ENCODE measurements at places on chromosomes 2 and 18.

DNA sequence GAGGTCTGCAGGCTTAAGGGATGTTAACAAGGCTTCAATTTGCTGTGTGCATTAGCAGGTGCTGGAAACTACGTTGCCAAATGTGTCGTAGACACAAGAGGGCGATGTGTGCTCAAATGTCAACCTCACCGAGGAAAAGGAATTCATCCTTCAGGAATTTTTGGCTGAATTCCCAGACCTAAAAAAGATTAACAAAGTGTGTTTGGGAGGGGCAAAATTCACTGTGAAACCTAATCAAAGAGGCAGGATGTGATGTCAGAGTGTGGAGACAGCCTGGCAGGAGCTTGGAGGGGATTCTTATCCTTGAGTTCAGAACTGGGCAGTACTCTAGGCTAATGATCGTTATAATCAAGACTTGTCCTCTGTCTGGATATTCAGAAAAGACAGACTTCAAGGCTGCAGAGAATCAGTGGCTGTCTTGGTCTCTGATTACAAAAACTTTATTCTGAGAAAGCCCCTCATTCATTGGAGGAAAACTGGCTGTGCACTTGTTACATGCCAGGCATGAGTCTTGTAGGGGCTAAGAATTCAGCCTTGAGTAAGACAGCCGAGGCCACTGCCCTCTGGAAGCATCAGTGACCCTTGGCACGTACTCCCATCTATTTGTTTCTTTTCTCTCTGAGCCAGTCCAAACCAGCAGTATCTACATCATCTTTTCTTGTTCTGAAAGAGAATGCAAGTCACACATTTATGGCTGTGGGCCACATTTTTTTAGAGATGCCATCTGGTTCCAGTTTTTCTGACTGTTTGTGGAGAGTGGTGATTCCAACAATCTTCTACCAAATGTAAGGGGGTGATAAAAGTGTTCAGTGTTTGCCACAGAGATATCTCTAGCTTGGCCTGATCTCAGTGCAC, 18.7 kb upstream of the SCYGR1 start:
- peak; percentile 78 for DNase-seq

DNA sequence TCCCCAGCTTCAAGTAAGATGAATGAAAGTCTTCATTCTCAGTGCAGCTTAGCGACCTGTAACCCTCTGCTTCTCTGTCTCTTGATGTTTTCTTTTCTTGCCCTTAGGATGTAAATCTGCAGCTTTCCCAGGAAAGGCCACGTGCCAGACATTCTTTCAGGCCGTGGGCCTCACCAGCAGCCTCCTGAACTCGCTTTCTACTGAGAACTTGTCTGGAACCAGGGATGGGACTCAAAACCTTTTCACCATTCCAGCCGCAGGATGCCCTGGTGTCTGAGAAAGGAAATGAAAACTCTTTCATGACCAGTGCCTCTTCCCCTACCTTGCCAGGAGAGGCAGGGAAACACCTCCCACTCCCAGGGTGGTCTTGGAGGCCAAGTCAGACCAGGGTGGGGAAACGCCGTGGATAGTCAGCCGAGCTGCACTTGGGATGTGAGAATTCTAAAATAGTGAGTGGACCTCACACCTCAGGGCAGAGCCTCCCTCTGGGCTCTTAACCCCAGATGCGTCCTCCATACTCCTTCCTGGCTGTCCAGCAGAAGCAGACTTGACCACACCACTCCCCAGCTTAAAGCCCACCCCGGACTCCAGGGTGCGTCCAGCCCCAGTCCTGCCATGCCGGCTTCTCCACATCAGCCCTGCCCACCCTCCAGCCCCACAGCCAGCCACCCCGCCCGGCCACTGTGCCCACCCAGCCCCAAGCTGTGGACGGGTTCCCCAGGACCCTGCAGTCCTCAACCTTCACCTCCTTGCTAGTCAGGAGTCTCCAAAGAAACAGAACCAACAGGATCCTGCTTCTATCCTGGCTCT, 115.5 kb downstream of the TWIST2 start:
- no peak for DNase-seq

DNA sequence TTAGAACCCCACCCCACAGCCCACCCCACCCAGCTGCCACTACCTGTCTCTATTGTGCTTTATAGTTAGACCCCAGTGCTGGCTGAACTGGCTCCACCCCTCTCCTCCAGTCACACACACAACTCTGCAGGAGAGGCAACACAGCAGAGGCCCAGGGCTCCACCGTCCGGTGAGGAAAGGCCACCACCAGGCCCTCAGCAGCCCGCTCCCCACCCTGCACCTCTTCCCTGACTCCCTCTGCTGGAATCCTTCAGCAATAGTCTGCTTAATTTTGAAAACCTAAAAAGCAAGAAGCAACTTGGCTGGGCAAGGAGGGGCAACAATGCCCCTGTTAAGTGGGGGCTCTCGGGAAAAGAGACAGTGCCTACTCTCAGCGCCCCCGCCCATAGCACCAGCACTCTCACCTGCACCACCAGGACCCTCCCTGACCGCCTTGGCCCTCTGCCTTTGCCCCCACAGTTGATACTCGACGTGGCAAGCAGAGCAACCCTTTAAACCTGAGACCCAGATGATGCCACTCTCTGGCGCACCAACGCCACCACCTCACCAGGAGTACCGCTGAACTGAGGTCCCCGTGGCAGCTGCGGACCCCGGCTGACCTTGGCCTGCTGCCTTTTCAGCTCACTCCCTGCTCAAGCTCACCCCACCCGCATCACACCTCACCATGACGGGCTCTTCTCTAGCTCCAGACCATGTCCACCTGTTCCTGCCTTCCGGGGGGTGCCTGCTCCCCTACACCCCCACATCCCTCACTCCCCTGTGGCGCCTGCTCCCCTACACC, 45.7 kb downstream of the NDUFA10 start:
- DNase-seq, result no peak

DNA sequence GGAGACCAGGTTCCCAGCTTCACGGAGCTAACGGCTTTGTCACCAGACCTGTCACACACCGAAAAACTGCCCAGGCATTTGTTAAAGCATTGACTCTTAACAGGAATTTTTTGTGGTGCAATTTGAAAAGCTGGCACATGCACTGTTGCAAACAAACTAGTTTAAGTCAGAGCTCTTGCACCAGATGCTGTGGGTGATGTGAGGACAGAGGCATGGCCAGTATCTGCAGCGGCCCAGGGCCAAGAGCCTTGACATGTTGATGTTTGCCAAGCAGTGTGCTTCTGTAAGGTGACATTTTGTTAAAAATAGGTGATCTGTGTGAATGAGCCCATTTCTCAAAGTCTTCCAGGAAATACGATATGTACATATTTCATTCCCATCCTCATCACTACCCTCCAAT, 142.5 kb downstream of the MTCL1 start:
- DNase-seq, result no peak

GRCh38 chr2:147181351-147182029, 663.3 kb upstream of the ACVR2A start:
- no peak for DNase-seq

DNA sequence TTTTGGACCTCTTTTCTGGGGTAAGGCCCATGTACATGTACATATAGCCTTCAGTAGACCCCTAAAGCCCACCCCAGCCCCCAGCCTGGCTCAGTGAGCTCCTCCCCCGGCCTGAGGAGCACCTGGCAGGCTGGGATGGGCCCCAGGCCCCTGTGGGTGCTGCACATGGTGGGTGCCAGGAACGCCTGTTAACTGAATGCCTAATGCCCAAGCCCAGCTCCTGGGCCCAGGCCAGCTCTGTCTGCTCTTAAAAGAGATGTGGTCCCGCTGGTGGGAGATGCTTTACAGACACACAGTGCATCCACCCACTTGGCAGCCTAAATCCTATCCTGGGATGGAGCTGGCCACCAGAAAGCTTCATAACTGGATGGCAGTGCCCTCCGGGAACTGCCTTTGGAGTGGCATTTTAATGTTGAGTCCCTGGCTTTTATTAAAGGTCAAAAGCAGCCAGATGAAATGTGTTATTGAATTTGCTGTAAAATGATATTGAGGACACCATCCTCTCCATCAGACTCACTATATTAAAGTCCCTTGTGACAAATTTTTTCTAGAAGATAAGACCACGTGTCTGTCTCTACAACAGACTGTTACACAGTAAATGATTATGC, 7.7 kb upstream of the OXER1 start:
- DNase-seq, result no peak

GRCh38 chr2:86622519-86623042, 1.1 kb downstream of the RNF103 start:
- DNase-seq, result peak; percentile 65

DNA sequence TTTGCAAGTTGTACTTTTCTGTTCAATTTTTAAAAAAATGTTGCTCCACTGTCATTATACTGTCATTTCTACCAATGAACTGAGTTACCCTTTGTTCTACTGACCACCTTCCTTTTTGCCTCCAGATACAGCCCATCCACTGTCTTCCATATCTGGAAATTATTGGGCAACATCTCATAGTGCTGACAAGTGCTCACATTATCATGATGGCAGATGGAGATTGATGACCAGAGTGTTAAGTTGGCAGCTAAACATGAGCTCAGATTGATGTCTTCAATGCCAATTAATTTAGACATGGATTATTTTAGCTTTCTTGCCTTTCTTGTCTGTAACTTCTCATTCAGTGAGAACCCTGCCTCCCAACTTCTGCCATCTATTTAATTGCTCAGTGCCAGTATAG, 76.6 kb downstream of the KIAA1328 start:
- no peak for DNase-seq

DNA sequence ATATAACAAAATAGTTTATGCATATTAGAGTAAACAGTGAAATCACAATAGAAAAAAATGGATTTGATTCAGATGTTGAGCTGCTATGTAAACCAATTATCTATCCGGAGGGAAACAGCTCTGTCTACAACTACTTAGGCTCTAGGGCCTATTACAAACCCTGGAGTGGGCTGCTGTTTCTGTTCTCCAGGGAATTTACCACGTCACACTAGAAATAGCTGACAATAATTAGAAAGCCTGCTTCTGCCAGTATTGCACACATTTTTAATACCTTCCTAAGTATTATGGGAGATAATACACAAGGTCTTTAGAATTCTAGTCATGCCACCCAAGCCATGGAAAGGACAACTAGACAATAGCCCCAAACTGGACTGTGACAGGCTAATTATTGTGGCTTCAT, 411.1 kb downstream of the FIGN start:
- no peak for DNase-seq
